LNCaP clone FGC (cell line): ENCODE measurements at places on chromosomes 5 and 9.

DNA sequence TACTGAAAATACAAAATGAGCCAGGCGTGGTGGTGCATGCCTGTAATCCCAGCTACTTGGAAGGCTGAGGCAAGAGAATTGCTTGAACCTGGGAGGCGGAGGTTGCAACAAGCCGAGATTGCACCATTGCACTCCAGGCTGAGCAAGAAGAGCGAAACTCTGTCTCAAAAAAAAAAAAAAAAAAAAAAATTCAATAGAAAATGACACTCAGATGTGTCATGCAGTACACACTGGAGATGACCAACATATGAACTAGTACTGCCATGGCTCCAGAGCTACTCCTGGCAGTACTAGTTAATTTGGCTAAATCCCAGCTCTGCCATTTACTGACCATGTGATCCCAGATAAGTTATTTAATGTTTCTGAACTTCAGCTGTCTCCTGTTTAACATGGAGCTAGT lies 7.3 kb downstream of the ATOX1 start:
- no peak for DNase-seq

GRCh38 chr5:65961633-65962032 lies 35.3 kb downstream of the ERBIN start:
- DNase-seq = no peak

DNA sequence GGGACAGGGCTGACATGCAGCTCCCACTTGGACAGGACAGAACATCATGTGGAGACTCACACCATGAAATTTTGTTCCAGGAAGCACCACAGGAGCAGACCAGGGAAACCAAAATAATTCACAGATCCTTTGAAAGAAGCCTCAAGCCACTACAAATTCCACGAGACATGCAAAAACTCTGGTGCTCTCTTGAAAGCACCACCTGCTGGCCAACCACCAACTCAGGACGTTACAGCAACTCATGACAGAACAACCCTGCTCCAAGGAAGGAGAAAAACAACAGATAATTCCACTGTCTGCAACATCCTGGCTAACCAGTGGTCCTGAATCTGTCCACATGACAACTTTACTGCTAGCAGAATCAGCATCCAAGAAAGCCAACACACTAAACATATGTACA lies 516.0 kb downstream of the SPATA31D1 start:
- DNase-seq = no peak

DNA sequence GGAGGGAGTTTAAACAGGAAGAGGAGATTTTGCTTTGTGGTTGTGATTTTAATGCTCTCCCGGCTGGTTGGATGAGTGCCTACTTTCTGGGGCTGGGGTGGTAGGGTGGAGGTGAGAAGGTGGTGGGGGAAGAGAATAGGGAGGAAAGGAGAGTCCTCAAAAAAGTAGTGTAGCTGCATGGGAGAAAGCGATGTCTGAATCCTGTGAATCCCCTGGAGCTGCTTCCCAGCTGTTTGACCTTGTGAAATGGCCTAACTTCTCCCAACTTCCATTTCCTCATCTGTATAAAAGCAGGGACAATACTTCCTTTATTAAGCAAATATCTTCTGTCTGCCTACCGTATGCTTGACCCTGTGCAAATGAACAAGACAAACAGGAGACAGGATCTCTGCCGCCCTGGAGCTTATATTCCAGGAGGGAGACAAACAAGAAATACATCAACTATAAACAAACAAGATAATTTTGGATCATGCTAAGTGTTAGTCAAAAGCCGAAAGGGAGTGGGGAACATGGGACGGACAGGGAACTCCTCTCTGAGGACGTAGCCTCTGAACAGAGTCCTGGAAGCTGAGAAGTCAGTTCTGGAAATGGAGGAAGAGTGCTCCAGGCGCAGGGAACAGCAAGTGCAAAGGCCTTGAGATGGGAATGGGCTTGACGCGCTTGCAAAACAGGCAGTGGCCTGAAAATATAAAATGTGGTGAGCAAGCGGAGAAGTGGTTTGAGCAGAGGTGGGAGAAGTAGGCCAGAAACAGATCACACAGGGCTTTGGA lies 103.5 kb downstream of the SPRY4 start:
- DNase-seq = peak; percentile 85

DNA sequence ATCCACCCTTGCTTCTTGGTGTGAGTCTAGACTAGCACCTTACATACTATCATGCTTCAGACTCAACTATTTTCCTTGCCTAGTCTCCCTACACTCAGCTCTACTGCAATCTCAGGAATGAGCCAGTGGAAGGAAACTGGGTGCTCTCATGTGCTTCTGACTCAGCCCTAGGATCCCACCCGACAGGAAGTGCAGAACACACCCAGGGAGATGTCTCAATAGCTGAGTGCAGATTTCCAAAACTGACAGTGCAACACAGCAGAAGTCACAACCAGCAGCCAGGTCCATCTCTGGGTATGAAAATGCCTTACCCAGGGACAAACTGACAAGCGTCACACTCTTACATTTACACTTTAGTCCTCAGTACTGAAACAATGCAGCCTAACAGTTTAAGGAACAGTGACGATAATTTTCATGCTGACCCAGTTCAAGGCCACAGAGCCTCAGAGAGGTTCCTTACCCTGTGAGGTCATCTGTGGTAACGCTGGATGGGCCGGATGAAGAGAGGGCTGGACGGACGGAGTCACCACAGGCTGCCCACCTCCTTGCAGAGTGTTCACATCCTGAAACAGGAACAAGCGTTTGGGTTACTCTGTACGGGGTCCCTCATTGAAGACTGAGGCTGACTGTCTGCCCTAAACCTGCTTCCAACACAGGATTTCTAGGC lies 33.0 kb downstream of the FKBP15 start:
- DNase-seq = no peak

DNA sequence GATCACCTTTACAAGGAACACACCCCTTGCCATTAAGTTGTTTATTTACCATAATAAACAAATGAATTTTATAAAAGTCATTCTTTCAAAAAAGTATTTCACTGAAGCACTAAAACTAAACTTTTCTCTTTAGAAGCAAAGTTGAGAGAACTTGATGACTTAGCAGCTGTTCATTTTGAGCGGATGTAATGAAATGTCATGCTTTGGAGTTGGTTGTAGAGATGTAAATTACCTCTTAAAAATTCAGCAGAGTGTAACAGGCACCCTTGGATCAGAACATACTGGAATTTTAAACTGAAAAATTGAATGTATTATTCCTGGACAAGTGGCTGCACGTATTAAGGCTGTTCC lies 617.2 kb downstream of the PDE4D start:
- DNase-seq = no peak

GRCh38 chr9:136725612-136726011 lies 13.2 kb downstream of the DIPK1B start:
- peak; percentile 45 for DNase-seq

- DNase-seq = no peak
Observed at GRCh38 chr9:126836216-126836615, 24.2 kb upstream of the ZBTB34 start.

DNA sequence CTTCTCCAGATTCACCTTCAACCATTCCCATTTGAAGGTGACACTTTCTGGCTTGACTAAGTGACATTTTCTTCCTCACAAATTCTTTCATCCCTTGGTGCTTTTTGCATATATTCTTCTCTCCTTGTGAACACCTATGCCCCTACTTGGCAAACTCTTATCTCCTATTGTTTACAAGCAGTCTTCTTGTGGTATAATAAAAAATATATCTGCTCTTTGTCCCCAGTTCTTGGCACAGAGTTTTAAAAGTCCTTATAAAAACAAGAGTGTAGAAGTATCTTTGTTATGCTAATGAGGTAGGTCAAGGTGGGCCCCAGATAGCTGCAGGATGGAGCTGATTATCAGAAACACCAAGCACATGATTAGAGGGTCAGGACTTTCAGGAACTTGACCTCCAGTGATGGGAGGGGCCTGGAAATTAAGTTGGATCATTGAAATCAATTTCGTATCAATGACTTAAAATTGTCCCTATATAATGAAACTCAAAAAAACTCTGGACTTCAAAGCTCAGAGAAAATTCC lies 38.0 kb downstream of the TMEM161B start:
- DNase-seq = no peak

- DNase-seq = no peak
Observed at GRCh38 chr5:31052937-31053658, 140.4 kb upstream of the CDH6 start.

- DNase-seq = no peak
Observed at GRCh38 chr9:121648799-121649198, 2.6 kb upstream of the DAB2IP start.

- DNase-seq = no peak
Observed at GRCh38 chr5:62935660-62936059, 357.0 kb downstream of the LRRC70 start.

GRCh38 chr5:172868924-172869591 lies 35.0 kb downstream of the ERGIC1 start:
- no peak for DNase-seq

DNA sequence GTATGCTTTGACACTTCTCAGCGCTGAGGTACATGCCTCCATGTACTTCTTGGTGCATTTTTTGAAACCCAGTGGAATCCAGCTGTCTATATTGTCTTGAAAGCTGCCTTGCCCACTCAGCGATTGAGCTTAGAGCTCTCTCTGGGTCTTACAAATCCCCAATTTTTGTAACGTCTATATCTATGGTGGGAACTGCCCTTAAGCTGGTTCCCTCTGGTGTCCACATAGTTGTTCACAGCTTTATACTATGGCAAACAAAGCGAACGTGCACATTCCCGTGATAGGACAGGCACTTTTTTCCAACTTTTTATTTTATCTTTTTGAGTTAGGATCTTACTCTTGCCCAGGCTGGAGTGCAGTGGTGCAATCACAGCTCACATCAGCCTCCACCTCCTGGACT lies 20.9 kb downstream of the CDHR2 start:
- DNase-seq = no peak

- DNase-seq = no peak
Observed at GRCh38 chr5:1438871-1439270, 6.4 kb downstream of the SLC6A3 start.

DNA sequence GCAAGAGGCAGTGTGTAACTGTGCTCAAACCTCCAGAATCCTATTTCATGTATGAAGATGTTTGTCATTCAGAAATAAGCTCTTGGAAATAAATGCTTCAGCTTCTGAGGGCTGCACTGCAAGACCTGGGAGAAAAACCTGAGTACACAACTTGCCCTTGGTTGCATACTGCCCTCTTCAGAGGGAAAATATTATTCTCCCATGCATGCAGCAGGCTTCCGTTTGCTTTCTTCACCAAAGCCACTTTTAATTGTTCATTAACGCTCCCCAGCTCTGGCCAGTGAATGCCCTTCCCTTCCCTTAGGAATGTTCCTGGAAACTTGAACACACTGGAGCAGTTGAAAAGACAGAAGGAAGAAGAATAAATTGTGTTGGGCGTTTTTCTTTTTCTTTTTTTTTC lies 2.5 kb upstream of the WHRN start:
- no peak for DNase-seq

DNA sequence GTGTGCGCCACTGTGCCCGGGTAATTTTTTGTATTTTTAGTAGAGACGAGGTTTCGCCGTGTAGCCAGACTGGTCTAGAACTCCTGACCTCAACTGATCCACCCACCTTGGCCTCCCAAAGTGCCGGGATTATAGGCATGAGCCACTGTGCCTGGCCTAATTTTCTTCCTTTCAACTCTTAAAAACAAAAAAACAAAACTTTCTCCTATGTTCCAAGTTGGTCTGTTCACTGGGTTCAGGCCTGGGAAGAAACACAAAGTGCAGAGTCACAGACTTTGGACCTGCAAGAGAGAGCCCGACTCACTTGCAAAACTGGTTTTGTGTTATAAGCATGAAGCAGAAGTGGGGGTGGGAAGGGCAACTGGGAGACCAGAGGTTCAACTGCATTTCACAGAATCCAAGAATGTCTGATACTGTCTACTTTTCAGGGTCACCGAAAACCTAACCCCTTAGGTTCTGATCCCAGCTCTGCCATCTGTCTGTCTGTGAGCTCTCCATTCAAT lies 5.2 kb upstream of the HDHD3 start:
- peak; percentile 75 for DNase-seq

DNA sequence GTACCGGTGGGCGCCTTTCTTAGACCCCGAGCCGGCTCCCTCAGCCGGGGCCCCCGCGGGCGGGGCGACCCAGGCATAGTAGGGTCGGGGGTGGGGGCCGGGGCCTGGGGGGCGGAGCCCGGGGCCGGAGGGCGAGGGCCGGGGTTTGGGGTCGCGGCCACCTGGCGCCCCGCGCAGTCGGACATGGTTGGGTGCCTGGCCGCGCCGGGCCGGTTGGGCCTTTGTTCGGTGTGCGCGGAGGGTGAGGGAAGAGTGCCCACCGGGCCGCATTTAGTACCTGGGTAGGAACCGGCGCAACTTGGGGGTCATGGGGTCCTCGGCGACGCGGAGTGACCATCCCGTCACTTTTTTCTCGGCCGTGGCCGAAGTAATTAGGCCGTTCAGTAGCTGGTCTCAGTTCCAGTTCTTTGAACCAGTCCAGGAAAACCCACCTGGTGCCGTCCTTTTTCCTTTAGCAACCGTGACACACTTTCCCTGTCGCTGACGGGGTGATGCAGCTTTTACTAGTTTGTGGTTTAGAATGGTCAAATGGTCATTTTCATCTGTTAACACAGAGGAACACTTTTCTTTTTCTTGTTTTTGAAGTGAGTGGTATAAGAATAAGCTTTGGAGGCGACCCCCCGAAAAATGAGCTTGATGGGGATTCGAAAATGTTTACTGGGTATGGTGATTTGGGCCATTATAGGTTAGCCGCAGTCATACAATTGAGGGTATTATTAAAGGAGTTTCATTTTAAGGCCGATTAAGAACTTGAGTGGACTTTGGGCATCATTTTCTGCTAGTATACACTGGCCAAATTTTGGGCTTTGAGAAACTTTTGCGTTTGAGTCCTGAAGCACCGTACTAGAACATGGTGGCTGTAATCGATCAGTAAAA lies 589 bp downstream of the CKS2 start:
- no peak for DNase-seq

DNA sequence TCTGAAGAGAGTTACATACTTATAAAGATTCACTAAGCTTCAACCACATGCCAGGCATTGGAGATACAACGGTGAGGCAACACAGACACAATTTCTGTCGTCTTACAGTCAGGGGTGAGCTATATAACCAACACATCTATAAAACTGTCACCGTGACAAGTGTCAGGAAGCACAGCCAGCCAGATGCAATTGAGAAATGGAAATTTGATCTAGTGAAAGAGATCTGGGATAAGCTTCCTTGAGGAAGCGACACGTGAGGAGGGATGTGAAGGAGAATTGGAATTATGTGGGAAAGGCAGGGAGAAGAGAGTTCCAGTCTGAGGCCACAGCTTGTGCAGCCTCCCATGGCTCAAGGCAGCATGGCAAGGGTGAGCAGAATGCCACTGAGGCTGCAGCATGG lies 50.9 kb upstream of the ZNF354B start:
- DNase-seq = no peak
